ENCODE measurements at places on chromosomes 5 and 9.

DNA sequence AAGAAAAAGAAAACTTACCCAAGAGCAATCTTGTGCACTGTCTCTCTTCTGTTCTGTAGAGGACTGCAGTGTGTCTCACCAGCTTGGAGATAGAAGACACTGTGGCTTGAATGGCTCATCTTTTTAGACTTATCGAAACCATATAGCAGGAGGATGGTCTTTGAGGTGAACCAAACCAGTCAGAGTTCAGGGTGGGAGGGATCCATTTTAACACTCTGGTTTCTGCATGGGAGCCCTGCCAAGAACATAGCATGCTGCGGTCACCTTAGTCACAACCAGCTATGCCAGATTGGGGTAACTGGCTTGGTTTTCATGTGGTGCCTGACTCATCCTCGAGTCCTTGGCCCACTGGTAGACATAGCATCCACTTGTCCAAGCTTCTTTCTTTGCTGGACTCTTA is 135.1 kb downstream of the PAPPA start:
- no peak for DNase-seq

DNA sequence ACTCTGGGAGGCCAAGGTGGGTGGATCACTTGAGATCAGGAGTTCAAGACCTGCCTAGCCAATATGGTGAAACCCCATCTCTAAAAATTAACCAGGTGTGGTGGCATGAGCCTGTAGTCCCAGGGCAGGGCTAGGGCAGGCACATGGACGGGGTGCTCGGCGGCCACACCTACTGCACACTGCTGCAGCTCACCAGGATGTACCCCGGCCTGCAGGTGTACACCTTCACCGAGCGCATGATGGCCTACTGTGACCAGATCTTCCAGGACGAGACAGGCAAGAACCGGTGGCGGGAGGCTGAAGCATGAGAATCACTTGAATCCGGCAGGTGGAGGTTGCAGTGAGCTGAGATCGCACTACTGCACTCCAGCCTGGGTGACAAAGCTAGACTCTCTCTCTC is 3.2 kb downstream of the ST6GALNAC4 start:
- DNase-seq = no peak

DNA sequence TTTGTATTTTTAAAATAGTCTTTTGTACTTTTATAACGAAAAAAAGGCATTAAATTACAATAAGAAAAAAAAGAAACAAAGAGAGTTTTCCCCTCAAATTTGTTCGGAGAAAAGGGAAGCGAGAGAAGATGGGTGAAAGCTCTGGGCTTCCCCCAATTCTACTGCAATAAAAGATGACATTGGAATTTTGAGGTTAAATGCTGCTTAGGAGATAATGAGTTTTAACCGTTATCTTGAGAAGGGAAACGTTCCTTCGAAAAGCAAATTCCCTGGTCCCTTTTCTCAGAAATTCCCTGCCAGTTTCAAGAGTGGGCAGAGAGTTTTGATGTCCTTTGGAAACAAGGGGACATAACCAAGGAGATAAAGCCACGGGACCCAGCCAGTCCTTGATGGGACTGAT is 18.4 kb upstream of the ERGIC1 start:
- DNase-seq = no peak

- no peak for DNase-seq
These were observed 34.3 kb downstream of the ZNF462 start for GRCh38 chr9:106897236-106897635.

- no peak for DNase-seq
These were observed 106.1 kb upstream of the FER start for GRCh38 chr5:108641596-108641995.

GRCh38 chr9:6969805-6970204 is 212.0 kb downstream of the KDM4C start:
- no peak for DNase-seq

GRCh38 chr5:102048940-102049339 is 247.1 kb downstream of the SLCO4C1 start:
- DNase-seq = no peak

- DNase-seq = no peak
These were observed 1.5 kb downstream of the LTC4S start for GRCh38 chr5:179795049-179795862.

- DNase-seq = no peak
These were observed 11.1 kb downstream of the OLFM1 start for GRCh38 chr9:135098400-135099105.

DNA sequence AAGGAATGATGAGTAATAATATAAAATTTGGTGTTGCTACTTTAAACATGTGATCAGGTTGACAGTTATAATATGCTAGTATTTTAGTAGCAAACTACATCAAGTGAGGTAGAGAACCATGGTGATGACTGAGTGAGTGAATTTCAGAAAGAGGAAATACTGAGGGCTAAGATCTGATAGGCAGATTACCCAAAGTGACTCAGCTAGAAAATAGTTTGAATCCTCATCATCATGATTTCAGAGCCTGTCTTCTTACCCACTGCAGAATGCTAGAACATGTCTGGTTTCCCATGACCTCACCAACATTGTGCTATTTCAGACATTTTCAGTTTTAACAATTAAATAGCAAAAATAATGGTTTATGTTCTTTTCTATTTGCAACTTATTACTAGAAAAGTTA is 602.1 kb downstream of the TAF11L14 start:
- no peak for DNase-seq

GRCh38 chr5:68047035-68047434 is 168.5 kb upstream of the PIK3R1 start:
- DNase-seq = no peak

GRCh38 chr5:126605525-126605924 is 4.8 kb downstream of the PHAX start:
- no peak for DNase-seq

GRCh38 chr9:18805386-18805785 is 227.6 kb downstream of the SAXO1 start:
- DNase-seq = no peak

GRCh38 chr5:38316544-38317224 is 58.3 kb downstream of the EGFLAM start:
- DNase-seq = no peak

DNA sequence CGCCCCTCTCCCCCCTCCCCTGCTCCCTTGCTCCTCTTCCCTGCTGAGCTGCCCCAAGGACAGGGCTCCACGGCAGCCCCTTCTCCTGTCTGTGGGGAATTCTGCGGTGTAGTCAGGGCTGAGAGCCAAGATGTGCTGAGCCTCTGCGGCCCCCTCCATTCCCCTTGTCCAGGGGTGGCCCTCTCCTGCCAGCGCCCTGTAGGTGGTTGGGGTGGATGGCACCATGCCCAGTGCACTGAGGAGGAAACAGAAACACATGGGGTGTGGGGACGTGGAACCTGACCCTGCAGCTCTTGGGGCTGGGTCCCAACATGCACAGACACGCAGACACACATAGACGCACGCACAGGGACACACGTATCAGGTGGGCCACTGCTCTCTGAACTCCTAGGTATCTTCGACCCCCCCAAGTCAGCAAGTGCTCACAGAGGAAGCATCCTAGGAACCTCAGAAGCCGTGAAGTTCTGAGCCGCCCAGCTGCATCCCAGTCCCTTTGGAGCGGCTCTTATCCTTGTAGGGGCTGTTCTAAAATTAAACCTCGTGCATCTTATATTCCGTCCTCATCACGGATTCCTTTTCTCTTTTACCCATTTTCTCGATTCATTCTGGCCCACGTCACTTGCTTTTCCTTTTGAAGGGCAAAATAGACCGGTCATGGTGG is 64.8 kb downstream of the HMCN2 start:
- DNase-seq = no peak

DNA sequence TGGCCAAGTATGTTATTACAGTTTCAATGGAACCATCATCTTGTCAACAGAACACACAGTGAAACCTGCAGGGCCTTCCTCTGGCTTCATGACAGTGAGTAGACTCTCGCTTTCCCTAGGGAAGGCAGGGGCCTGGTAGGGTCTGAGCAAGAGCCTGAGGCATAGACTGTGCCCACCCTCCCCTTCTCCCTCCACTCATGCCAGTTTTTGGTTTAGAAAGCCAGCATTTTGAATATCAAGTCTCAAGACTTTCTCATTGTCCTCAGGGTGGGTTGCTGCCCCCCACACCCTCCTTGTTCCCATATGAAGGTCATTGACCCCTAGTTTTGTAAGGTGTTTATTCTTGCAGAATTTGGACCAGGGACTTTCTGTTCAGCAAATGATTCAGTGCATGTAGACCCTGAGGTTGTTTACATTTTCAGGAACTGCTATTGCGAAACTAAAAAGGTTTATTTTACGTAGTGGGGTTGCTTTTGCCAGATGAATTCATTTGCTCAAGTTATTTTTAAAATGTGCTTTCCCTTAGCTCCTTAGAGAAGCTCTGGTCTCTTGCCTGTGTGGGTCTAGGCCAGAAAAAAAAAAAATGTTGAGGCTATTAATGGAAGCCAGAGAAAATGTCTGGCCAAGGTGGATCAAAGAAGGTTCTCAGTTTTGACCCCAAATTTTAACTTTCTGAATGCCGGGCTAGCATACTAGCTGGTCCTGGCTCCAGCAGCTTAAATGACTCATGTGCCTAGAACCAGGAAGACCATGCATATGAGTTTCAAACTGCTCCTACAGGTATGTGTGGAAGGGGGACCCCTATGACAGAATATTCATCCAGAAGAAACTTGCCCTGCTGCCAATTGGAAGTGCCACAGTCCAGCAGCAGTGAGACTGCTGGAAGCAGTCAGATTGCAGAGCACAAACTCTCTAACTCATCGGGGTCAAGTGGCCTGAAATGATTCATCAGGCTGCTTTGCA is 10.1 kb upstream of the MOB3B start:
- DNase-seq = no peak

DNA sequence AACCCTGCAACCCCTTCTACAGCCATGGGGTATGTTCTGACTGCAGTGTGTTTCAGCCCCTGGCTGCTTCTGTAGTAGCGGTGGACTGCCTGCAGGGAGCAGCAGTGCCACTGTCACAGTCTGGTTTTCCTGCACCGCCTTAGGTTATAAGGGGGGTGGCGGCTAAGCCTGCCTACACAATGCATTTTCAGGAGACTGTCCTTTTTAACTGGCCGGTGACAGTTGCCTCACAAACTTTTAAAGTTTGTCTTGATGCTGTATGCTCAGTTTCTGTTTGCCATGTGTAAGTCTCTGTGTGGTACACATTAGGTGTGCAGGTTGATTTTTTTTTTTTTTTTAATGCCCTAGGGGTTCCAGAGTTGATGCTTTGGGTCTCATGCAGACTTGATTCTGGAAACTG is 53.0 kb downstream of the NUP214 start:
- peak; percentile 64 for DNase-seq

GRCh38 chr9:105485131-105485530 is 37.3 kb downstream of the FSD1L start:
- DNase-seq = no peak

DNA sequence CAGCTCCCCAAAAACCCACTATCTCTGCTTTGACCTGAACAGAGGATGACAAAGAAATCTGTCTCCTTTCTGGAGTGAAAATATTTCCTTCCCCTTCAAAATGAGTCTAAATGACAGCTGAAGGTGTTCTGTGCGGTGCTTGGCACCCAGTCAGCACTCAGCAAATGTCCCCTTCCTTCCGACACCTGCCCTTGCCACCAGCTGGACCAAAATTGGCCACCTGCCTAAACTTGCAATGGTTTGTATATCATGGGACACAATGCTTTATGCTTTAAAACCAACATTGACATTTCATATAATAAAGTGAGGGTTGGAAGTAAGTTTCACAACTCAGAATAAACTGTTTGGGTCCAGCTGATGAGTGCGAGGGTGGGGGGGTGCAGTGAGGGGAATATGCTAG is 7.5 kb upstream of the TTC1 start:
- no peak for DNase-seq

GRCh38 chr5:167937635-167937998 is 353.8 kb upstream of the WWC1 start:
- no peak for DNase-seq

DNA sequence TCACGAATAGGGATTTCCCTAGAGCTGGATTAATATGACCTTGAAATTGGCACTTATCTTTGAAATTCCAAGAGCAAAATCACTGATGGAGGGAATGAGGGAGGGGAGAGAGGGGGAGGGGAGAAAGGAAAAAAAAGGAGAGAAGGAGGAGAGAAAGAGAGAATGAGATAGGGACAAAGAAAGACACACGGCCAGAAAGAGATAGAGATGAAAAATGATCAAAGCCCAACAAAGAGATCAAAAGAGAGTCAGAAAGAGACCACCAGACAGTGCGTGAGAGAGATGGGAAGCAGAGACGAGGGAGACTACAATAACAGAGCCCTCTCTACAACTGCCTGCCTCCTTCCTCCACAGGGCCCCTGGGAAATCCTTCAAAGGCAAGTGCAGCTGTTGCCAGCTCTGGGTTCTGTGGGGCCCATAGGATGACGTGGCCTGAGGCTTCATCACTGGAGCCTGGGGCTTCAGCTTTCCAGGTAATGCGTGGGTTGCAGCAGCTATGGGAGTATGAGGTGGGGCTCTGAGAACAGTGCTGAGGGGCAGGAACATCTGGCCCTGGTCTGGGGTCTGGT is 58.3 kb upstream of the SHB start:
- DNase-seq = no peak

- DNase-seq = no peak
These were observed 35.9 kb upstream of the SARDH start for GRCh38 chr9:133773889-133774655.

DNA sequence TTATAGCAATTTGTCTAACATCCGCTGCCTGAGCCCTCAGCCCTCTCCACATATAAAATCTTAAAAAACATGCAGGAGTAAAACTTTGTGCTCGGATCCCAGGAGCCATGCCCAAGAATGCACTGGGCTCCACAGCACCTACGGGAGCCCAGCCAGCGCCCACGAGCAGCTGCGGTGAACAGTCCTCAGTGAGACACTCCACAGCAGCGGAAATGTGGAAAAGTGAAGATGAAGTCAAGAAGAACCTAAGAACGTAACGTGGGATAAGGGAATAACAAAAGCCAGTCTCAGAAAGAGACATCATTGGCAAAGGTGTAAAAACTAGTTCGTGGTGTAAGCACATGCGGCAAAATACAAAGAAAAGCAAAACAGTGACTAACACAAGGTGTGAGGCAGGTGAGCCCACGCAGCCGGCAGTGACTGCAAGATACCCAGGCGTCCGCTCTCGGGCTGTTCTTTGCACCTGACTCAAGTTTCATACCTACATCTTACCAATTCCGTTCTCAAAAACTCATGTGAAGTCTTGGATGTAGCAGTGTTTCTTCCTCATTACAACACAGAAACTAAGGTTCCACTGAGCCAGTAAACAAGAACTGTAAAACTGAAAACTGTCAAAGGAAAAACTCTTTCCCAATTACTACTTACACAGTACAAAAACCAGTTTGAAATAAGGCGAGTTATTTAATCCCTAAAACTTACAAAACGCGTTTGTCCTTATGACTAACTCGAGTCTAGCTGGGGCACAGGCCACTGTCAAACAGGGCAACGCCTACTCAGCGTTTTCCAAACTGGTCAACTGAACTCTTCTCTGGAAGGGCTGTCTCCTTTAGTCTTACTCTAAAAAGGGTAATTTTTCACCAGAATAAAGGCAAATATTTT is 1.7 kb downstream of the CAMSAP1 start:
- peak; percentile 34 for DNase-seq

DNA sequence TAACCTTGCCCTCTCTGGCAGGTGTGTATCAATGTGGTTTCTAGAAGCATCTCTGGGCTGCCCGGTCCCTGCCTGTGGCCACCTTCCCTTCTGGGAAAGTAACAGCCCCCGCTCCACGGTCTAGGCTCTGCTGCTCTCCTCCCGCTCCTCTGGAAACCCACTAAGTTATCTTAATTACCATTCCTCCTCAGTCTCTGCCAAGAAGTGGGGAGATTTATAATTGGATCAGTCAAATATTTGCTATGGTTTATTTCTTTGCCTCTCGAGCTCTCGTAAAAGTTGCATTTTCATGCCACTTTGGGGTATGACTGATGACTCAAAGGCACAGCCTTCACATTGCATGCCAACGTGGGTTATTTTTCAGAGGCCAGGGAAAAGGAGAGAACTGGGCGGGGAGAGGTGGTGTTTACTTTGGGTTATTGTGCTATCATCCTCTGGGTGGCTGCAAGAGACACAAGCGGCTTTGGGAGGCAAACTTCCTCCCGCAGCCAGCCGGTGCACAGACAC is 205.3 kb upstream of the WWC1 start:
- no peak for DNase-seq
